ENCODE measurements at places on chromosomes 11 and 22.

DNA sequence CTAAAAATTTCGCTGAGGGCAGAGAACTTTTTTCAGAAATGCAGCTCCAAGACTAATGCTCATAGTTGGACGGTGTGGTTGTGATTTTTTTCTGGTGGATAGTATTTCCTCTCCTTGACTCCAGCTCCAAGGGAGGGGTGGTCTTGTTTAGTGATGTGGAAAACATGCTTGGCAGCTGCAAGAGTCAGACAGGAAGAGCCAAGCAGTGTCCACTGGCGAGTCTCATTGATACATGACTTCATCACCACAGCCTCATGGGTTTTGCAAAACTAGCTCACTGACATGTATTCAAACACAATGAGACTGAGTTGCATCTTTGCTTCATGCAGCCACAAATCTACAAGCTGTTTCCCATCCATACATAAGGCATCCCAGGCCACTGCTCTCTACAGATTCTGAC lies 7.3 kb upstream of the KCNJ1 start:
- no peaks in the 10 kb centered on the region for H3K27me3 ChIP-seq
- no peak for DNase-seq
- no peaks in the 10 kb centered on the region for H3K36me3 ChIP-seq
- H3K27ac ChIP-seq: no peak overlapping the region
- H3K4me1 ChIP-seq: no peaks in the 10 kb centered on the region

DNA sequence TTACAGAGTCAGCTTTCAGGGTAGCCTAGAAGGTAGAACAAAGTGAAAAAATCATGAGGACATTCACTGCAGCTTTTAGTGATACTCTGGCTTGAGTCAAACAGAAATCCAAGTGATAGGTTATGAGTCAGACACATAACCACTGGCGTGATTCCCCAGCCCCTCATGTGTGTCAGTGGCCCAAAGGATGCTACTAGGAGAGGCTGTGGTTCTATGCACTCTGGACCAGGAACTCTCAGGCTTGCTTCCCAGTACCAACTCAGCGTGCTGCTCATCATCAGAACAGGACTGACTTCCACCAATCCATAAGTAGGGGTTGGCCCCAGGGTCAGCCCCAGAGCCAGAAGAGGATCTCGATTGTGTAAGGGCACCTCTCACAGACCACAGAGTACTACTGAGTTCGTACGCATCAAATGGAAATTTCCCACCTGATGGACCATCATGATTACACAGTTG lies 116.8 kb downstream of the MED15 start:
- H3K36me3 ChIP-seq: no peaks in the 10 kb centered on the region
- H3K4me1 ChIP-seq: peaks cover 22% of the 10 kb centered on the region
- peak overlapping the region; percentile 86 for H3K27ac ChIP-seq
- H3K4me3 ChIP-seq: peak overlapping the region; percentile 36
- peak; percentile 56 for DNase-seq
- peaks cover 9% of the 10 kb centered on the region for H3K27me3 ChIP-seq

DNA sequence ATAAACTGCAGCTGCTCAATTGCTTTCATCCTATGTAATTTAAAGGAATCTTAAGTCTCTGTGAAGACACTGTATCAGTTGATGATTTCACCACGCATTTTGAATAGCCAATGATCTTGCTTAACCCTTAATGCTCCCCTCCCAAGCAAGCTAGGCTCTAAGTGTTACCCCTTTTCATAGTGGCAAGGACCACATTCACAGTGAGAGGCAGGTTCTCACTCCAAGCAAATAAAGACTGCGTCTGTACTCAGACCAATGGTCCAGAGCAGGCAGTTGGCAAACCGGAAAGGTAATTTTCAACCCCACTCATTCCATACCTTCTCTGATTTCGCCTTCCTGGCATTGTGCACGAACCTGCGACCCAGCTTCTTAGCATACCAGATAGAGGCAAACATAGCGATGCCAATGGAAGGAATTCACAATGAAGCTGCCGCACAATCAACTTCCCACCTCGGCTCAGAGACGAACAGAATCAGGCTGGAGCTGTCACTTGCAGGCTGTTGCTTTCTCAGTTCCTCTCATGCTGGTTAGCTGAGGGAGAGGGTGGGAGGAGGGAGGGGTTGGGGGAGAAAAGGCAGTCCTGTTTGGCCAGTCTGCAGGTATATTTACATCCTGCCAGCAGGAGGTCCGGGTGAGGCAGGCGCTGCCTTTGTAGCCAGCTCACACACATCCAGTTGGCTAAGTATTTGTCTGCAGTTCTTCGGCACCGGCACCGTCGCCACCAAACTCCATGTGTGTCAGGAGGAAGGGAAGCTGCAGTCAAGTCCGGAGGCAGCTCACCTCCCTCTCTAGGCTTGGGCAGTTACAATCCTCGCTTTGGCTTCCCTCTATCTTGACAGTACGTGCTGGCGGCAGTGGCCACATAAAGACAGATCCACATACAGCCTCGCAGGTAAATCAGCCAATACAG lies 1151.2 kb upstream of the CCDC90B start:
- DNase-seq: no peak
- H3K27ac ChIP-seq: no peak overlapping the region
- peaks cover 3% of the 10 kb centered on the region for H3K27me3 ChIP-seq
- no peaks in the 10 kb centered on the region for H3K4me1 ChIP-seq

- no peak for DNase-seq
- H3K4me3 ChIP-seq: no peak overlapping the region
- no peaks in the 10 kb centered on the region for H3K4me1 ChIP-seq
- H3K27me3 ChIP-seq: no peaks in the 10 kb centered on the region
- no peak overlapping the region for H3K27ac ChIP-seq
These were observed 335.8 kb upstream of the DDI1 start for GRCh38 chr11:103700622-103701021.

- no peak overlapping the region for H3K27ac ChIP-seq
- no peaks in the 10 kb centered on the region for H3K36me3 ChIP-seq
- peaks cover 13% of the 10 kb centered on the region for H3K4me1 ChIP-seq
- H3K27me3 ChIP-seq: peaks cover 38% of the 10 kb centered on the region
- H3K4me3 ChIP-seq: no peak overlapping the region
- DNase-seq: no peak
These were observed 69.2 kb upstream of the TTC12 start for GRCh38 chr11:113245216-113245615.
